ENCODE measurements at places on chromosomes 1 and 21. TPM values are rescaled to one million over a fixed set of nuclear protein-coding genes. Genes with fewer than 3 reads are reported as not detected.

FAM131C gene
- total RNA-seq, result not detected

LCE1A gene
- total RNA-seq, result not detected

DPT gene
- not detected for total RNA-seq

DNA sequence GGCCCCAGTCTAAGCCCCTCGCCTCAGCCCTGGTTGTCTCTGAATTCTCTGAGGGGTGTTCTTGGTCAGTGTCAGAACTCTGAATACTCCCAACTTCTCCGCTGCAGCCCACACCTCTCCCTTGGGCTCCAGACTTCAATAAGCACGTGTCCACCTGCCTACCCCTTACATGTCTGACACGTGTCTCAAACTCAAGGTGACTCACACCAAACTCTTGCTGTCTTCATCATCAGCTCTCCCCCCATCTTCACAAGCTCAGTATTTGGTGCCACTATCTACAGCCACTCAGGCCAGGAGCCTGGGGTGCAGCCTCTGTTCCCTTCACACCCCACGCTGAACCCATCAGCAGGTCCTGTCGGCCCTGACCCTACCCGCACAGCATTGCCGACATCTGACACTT, 18.8 kb upstream of the UBXN10 start:
- DNase-seq, result no peak

DNA sequence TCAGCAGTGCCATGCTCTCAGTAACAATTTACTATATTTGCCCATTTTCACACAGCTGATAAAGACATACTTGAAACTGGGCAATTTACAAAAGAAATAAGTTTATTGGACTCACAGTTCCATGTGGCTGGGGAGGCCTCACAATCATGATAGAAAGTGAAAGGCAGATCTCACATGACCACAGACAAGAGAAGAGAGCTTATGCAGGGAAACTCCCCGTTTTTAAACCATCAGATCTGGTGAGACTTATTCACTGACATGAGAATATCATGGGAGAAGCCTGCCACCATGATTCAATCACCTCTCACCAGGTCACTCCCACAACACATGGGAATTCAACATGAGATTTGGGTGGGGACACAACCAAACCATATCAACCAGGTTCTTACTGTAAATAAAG, 112.1 kb upstream of the C1orf87 start:
- DNase-seq, result no peak

GRCh38 chr21:44710294-44710665, 1.1 kb downstream of the TSPEAR start:
- no peak for DNase-seq

GRCh38 chr1:189351960-189352359, 1125.7 kb downstream of the BRINP3 start:
- no peak for DNase-seq

DNA sequence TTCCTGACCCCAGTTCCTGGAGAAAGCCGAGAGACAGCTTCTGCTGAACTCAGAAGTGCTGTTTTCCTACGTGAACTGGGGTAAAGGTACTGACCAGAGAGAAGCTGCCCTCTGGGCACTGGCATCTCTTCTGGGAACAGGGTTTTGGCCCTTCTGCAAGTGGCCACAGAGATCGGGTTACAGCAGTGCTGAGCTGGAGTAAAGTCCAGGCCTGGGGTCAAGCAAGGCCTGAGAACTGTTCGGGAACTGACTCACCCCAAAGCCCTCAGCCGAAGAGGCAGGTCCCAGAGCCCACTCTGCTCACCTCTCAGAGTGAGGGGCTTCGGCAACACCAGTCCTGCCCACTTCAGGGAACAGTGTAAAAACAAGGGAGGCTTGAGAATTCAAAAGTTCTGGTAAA, 177.2 kb upstream of the RUNX1 start:
- no peak for DNase-seq

HEYL gene
- total RNA-seq, result 0.15 TPM

GREM2 gene
- total RNA-seq, result 2.9 TPM

- DNase-seq, result no peak
Measured at GRCh38 chr21:38712664-38713063, 93.1 kb upstream of the ETS2 start.

- no peak for DNase-seq
Measured at GRCh38 chr1:159763686-159764085, 17.1 kb upstream of the DUSP23 start.

DNA sequence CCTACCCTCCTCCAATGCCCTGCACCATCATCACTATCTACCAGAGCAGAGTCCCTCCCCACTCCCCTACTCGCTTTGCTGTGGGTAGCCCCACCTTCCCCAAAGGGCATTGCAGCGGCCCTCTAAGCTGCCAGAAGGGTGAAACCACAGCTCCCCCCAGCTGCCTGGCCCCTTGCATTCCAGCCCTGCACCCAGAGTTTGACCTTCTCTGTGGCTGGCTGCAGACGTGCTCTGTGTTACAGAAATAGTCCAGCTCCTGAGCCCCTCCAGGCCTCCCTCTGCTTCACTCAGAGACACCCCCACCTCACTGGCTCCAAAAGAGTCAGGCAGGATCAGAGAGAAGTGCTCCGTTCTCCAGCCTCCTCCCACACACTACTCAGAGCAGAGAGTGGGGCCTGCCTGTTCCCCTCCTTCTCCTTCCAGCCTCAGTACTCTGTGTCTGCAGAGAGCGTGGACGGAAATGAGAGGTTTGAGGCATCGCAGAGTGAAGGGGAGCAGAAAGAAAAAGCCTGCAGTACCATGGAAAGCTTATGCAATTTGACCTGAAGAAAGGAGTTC, 63.2 kb downstream of the PLEKHA6 start:
- no peak for DNase-seq

MSH4 gene
- not detected for total RNA-seq

PALMD gene
- total RNA-seq, result not detected

DNA sequence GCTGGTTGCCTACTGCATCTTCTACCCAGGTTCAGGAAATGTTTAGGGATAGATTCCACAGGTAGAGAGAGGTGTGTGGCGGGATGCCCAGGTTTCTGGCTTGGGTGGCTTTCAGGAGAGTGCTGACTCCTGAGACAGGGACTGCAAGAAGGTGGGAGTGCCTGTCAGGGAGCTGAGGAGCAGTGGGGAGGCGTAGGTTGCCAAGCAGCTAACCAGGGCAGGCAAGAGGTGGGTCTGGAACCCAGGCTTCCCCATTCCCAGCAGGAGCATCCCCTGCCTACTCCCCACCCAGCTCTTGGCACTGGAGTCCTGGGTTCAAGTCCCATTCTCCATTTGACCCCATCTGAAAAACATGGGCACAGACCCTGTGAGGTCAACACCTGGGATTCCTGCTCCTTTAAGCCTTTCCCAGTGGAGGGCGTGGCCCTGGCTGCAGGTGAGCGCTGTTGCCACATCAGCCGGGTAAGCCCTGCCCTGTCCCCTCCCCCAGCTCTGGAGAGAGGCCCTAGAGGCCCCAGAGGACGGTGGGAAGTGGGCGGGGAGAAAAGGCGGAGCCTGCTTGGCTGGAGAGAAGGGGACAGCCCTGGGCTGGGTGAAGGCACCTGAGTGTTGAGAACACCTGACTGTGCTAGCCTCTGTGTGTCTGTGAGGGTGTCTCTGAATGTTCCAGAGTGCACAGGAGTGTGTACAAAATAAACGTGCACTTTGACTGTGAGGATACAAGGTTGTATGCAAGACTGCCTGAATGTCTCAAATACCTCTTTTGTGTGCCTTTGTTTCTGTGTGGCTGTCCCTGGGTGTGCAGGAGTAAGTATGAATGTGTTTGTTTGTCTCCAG, 14.0 kb upstream of the SYNC start:
- DNase-seq, result peak; percentile 38

DNA sequence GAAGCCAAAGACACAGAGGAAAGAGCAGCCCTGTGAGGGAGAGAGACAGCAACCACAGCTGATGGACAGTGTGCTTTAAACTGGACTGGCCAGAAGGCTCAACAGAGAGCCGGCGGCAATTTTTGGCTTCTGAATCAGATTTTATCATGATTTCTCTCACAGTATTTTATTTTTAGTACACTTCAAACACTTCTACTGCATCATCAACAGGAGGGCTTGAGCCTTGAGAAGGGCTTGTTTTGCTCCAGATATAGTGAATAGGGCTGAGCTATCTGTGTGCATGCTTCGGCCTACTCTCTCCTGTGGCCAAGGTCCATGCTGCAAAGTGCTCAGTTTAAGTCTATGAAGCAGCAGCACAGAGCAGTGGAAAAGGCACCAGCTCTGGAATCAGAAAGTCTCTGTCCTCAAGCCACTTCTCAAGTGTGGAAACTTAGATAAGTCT, 33.3 kb downstream of the ADCY10 start:
- DNase-seq, result no peak

DNA sequence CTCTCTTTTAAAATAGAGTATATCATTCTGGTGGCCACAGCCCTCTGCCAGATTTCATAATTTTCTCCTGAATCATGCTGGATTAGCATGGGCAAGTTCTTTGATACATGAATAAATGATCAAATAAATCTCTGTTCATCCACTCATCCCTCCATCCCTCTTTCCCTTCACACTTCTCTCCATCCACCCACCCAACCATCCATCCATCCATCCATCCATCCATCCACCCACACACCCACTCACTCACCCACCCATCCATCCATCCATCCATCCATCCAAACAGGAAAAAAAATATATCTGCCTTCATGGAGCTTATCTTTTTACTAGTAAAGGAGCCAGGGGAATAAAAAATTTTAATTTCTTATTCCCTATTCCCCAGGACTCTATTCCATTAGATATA, 49.3 kb downstream of the URB2 start:
- no peak for DNase-seq

DNA sequence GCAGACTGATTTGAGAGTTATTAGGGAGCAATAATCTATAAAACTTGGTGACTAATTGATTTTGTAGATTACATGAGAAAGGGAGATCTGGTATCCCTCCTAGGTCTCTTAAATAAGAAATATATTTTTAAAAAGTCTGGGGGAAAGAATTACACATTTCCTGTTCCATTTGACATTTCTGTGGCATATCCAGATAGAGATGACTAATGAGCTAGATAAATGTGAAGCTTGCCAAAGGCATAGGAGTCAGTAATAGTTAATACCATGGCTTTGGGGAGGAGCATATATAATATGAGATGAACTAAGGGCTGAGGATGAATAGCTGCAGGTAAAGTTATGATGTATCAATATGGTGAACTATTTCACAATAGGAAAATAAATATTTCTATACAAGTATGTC, 663.7 kb downstream of the PTPRC start:
- DNase-seq, result no peak

- no peak for DNase-seq
Measured at GRCh38 chr21:34298534-34299167, 65.2 kb upstream of the KCNE2 start.

DNA sequence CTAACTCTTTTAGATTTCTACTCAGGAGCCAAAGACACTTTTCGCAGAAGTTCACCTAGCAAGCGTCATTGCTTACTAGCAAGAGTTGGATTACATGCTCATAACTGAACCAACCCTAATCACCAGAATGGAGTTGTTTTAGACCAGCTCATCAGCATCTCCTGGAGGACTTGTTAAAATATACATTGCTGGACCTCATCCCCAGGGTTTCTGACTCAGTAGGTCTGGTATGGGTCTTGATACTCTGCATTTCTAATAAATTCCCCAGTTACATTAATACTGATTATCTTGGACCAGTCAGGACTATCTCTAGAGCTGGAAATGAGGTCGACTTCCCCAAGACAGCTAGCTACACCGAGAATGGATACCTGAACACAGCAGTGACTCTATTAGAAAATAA, 9.7 kb upstream of the PRDX6 start:
- no peak for DNase-seq

NEK2 gene
- total RNA-seq, result 0.16 TPM

DNA sequence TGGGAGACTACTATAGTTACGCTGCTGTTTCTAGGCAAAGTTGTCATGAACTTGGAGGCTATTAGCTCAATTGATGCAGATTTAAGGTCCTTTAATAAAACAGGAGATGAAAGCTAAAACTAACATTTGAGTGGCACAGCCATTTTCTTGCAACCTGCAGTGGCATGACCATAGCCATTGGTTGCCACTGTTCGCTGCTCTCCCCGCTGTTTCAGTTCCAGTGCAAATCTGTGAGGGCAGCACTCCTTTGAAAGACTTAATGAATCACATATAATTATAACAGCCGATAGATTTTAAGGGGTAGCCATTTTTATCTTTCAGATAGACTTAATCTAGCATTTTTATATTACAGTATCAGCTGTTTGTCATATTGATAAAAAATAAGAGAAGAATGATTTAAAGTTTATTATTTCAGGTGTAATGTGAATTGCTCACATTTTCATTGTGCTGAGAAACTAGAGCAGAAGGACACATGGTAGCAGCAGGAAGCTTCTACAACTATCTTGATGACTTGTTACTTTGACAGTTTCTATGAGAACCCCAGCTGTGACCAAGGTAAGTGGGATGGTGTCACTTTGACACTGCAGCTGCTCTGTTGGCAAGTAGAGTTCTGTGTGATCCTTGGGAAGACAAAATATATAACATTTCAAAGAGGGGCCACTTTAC, 203.7 kb downstream of the PLA2G4A start:
- DNase-seq, result no peak

AQP10 gene
- total RNA-seq, result not detected

DNA sequence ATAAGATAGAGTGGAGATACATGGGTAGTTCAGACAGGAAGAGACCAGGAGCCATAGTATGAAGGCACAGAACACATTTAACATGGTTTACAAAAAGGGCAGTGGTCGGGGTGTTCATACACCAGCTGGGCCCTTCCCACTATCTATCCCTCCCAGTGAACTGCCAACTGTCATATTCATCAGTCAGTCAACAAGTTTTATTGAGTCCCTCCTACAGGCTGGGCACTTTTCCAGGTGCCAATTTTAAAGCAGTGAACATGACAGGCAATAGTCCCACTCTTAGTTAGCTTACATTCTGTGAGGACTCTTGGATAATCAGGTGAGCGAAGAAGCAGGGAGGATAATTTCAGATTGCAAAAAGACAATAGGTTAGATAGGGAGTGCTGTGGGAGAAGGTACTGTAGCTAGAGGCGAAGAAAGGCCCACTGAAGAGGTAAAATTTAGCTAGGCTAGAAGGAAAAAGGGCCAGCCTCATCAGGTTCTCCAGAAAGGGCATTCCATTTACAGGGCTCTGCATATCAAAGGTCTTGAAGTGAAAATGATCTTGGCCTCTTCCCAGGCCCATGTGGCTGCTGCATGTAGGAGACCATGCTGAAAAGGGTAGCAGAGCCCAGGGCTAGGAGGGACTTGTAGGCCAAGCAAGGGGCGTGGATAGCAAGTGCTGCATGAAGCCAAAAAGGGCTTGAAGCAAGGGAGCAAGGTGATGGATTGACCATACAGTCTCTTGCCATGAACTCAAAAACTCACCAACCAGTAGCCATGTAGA, 274.7 kb upstream of the SNX7 start:
- no peak for DNase-seq

LRRC52 gene
- not detected for total RNA-seq

GRCh38 chr1:83818916-83819315, 180.0 kb downstream of the TTLL7 start:
- DNase-seq, result no peak

DNA sequence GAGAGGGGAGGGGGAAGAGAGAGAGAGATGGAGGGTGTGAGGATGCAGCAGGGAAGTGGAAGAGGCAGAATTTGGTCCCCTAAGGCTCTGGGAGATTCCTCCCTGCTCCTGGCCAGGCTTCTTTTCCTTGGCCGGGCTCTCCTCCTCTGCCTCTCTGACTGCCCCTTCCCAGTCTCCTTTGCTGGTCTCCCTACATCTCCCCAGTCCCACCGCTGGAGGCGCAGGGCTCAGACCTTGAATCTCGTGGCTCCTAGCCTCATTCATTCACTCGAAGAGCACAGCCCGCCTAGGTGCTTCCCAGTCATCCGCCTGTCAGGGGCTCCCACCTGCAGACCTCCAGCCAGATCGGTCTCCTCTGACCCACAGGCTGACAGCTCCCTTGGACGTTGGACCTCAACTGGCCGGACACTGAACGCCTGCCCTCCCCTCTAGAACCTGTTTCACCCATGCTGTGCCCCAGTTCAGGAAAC, 76.5 kb downstream of the VWA5B1 start:
- no peak for DNase-seq

- DNase-seq, result no peak
Measured at GRCh38 chr1:2195785-2196184, 1.2 kb upstream of the FAAP20 start.
